ENCODE measurements at places on chromosomes 1 and 21. TPM values are rescaled to one million over a fixed set of nuclear protein-coding genes. Genes with fewer than 3 reads are reported as not detected.

DNA sequence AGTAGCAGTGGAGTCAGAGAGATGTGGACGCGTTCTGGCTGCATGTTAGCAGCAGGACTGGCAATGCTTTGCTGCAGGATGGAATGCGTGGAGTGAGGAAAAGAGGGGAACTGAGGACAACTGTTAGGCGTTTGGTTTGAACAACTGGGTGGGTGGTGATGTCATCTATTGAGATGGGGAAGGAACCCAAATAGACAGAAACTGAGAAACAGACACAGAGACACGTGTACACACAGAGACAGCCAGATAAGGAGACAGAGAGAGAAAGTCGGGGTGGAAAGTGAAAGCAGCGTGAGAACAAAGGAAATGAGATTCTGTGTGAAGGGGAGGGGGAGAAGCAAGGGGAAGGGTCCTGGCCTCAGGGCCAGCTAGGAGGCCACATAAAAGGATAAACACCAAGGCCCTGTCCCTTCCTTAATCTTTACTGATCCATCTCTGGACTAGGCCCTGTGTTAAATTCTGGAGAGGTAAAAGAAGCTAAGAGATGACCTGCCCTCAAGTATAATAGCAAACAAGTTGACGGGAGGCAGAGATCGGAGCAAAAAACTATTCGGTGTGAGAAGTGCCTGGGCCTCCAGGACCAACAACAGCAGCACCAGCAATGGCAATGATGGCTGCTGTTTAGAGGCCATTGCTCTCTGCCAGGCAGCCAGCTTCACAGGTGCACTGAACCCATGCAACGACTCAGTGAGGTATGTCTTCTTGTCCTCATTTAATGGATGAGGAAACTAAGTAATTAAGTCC is 31.6 kb downstream of the VWA5B1 start:
- no peak overlapping the region for H3K4me3 ChIP-seq
- no peak overlapping the region for H3K27ac ChIP-seq
- DNase-seq = no peak
- H3K27me3 ChIP-seq = peaks cover 85% of the 10 kb centered on the region
- H3K36me3 ChIP-seq = no peaks in the 10 kb centered on the region

GRCh38 chr1:212955098-212955497 is 4.8 kb downstream of the VASH2 start:
- DNase-seq = no peak
- peaks cover 17% of the 10 kb centered on the region for H3K4me1 ChIP-seq
- H3K27ac ChIP-seq = no peak overlapping the region
- H3K4me3 ChIP-seq = no peak overlapping the region
- no peaks in the 10 kb centered on the region for H3K36me3 ChIP-seq

DNA sequence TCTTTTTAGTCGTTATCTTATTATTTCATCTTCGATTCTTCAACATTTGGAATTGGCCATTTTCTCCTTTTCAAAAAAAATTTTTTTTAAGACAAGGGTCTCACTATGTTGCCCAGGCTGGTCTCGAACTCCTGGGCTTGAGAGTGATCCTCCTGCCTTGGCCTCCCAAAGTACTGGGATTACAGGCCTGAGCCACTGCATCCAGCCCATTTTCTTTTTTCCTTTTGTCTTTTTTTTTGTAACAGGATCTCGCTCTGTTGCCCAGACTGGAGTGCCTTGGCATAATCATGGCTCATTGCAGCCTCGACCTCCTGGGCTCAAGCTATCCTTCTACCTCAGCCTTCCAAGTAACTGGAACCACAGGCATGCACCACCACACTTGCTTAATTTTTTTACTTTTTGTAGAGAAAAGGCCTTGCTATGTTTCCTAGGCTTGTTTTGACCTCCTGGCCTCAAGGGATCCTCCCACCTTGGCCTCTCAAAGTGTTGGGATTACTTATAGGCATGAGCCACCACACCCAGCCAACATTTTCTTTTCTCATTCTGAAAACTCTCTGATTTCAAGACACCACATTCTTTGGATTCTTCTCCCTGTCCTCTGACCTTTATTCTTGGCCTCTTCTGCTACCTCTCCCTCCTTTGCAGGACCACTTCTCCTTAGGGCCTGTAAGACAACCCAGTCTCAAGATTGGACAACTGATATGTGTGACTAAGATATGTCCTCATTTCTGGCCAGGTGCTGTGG is 6.0 kb upstream of the MAP1LC3C start:
- H3K4me3 ChIP-seq = no peak overlapping the region
- no peaks in the 10 kb centered on the region for H3K36me3 ChIP-seq
- no peaks in the 10 kb centered on the region for H3K4me1 ChIP-seq
- no peak for DNase-seq
- no peaks in the 10 kb centered on the region for H3K27me3 ChIP-seq
- no peak overlapping the region for H3K27ac ChIP-seq

- no peaks in the 10 kb centered on the region for H3K4me1 ChIP-seq
- DNase-seq = no peak
- H3K4me3 ChIP-seq = no peak overlapping the region
- H3K27me3 ChIP-seq = no peaks in the 10 kb centered on the region
- H3K27ac ChIP-seq = no peak overlapping the region
- H3K36me3 ChIP-seq = no peaks in the 10 kb centered on the region
Observed at GRCh38 chr1:26138974-26139558, 19.8 kb upstream of the FAM110D start.

Gene C1orf185
- polyA plus RNA-seq = not detected

DNA sequence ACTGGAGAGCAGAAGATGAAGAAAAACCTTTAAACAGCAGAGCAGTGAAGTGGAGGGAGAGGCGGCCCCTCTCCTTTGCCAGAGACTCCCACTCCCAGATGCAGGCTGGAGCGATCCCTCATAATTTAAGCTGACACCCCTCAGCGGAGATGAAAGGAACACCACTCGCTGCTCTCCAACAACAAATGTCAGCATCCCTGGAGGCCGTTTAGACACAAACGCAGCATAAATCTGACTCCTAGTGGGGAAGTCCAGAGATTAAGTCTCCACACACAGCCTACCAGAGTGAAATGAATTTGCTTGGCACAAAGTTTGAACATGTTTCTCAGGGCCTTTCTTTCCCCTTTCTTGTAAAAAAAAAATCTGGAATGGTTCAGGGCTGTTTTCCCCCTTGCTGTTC is 137.8 kb downstream of the LMX1A start:
- no peaks in the 10 kb centered on the region for H3K4me1 ChIP-seq
- no peaks in the 10 kb centered on the region for H3K27me3 ChIP-seq
- DNase-seq = no peak
- no peak overlapping the region for H3K27ac ChIP-seq
- H3K4me3 ChIP-seq = no peak overlapping the region
- H3K36me3 ChIP-seq = no peaks in the 10 kb centered on the region

- no peaks in the 10 kb centered on the region for H3K27me3 ChIP-seq
- no peak overlapping the region for H3K27ac ChIP-seq
- no peaks in the 10 kb centered on the region for H3K36me3 ChIP-seq
- peaks cover 3% of the 10 kb centered on the region for H3K4me1 ChIP-seq
- DNase-seq = no peak
Observed at GRCh38 chr21:35197992-35198431, 148.9 kb upstream of the RUNX1 start.

Gene ASH1L
- 3.0 TPM for polyA plus RNA-seq

GRCh38 chr1:40281853-40282252 is 23.8 kb downstream of the ZMPSTE24 start:
- H3K4me1 ChIP-seq = no peaks in the 10 kb centered on the region
- no peaks in the 10 kb centered on the region for H3K27me3 ChIP-seq
- peaks cover 83% of the 10 kb centered on the region for H3K36me3 ChIP-seq
- no peak overlapping the region for H3K27ac ChIP-seq
- H3K4me3 ChIP-seq = no peak overlapping the region
- no peak for DNase-seq

GRCh38 chr1:216054600-216054999 is 368.6 kb downstream of the USH2A start:
- no peak overlapping the region for H3K27ac ChIP-seq
- no peaks in the 10 kb centered on the region for H3K27me3 ChIP-seq
- no peak overlapping the region for H3K4me3 ChIP-seq

- no peaks in the 10 kb centered on the region for H3K27me3 ChIP-seq
- H3K4me3 ChIP-seq = no peak overlapping the region
- H3K4me1 ChIP-seq = peaks cover 13% of the 10 kb centered on the region
- DNase-seq = peak; percentile 36
- no peaks in the 10 kb centered on the region for H3K36me3 ChIP-seq
- no peak overlapping the region for H3K27ac ChIP-seq
Observed at GRCh38 chr1:167532964-167533824, 14.9 kb upstream of the CD247 start.

DNA sequence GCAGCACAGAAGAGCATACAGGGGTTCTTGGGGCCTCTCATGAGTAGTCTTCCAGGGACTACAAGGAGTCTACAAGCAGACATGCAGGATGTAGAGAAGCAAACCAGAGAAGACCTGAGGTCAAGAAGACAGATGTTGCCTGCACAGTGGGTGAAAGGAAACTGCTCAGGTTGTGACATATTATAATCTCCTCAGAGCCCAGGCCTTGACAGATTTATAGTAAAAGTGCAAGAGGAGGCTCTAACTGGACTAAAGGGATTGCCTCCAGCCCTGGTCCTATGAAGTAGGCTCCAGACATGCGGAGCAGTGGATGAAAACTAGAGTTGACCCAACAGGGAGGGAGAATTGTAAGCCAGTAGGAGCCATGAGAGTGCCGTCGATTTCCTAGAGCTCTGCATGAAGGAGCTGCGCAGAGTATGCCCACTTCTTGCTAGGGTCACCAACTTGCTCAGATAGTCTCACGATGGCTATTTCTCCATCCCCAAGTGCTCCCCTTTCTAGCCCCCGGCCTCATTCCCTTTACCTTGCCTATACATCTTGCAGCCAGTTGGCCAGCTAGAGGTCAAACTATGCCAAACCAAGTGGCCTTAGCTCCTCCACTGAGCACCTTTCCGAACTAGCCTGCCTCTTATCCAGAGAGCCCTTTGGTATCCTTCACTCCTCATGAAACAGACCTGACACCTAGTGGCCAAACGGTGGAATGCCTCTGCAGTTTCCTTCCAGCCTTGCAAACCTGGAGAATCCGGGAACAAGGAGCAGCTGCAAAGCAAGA is 36.2 kb upstream of the IPO9 start:
- H3K27me3 ChIP-seq = no peaks in the 10 kb centered on the region
- peaks cover 63% of the 10 kb centered on the region for H3K36me3 ChIP-seq
- peaks cover 30% of the 10 kb centered on the region for H3K4me1 ChIP-seq
- no peak overlapping the region for H3K4me3 ChIP-seq
- H3K27ac ChIP-seq = peak overlapping the region; percentile 60
- DNase-seq = peak; percentile 92

DNA sequence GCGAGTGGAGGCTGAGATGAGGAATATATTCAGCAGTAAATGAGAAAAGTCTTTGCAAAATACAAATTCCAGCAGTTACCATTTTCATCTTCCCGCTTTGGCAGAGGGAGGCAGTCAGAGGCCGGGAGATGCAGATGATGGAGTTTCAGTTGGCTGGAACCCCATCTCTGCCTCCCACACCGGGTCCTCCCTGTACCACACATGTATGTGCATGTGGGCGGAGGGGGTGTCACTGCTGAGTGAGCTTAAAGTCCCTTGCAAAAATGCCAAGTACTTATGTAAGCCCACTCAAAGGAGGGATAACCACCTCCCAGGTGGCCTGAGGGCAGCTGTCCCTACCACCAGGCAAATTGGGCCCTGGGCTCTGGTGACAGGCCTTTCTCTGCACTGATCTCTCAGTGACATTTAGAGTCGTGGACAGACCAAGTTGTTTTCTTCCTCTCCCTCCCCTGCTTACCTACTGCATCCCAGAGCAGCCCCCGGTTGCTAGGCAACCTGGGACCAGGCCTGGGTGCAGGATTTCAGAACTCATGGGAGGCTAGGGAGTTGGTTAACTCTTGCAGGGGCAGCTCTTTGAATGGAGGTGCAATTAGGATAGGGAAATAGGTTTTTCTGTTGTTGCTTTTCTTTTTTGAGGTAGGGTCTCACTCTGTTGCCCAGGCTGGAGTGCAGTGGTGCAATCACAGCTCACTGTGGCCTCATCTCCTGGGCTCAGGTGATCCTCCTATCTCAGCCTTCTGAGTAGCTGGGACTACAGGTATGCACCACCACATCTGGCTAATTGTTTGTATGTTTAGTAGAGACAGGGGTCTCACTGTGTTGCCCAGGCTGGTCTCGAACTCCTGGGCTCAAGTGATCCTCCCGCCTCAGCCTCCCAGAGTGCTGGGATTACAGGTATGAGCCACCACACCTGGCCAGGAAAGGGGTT is 17.1 kb upstream of the UBXN10 start:
- no peaks in the 10 kb centered on the region for H3K27me3 ChIP-seq
- H3K36me3 ChIP-seq = no peaks in the 10 kb centered on the region
- DNase-seq = no peak

Gene GSTM5
- polyA plus RNA-seq = 14.9 TPM

- H3K27ac ChIP-seq = no peak overlapping the region
- no peak overlapping the region for H3K4me3 ChIP-seq
- H3K4me1 ChIP-seq = no peaks in the 10 kb centered on the region
- no peaks in the 10 kb centered on the region for H3K27me3 ChIP-seq
Observed at GRCh38 chr1:56948403-56949023, 17.3 kb downstream of the C8B start.

GRCh38 chr1:11134251-11134897 is 34.7 kb upstream of the EXOSC10 start:
- no peaks in the 10 kb centered on the region for H3K4me1 ChIP-seq
- H3K36me3 ChIP-seq = peaks cover 100% of the 10 kb centered on the region
- no peak overlapping the region for H3K27ac ChIP-seq
- H3K27me3 ChIP-seq = no peaks in the 10 kb centered on the region
- H3K4me3 ChIP-seq = no peak overlapping the region

GRCh38 chr1:164786980-164787833 is 228.2 kb downstream of the PBX1 start:
- DNase-seq = peak; percentile 93
- no peaks in the 10 kb centered on the region for H3K27me3 ChIP-seq
- peaks cover under 1% of the 10 kb centered on the region for H3K36me3 ChIP-seq
- no peak overlapping the region for H3K4me3 ChIP-seq
- H3K4me1 ChIP-seq = peaks cover 76% of the 10 kb centered on the region

- DNase-seq = no peak
- H3K27me3 ChIP-seq = no peaks in the 10 kb centered on the region
- H3K27ac ChIP-seq = no peak overlapping the region
- no peak overlapping the region for H3K4me3 ChIP-seq
Observed at GRCh38 chr1:92126088-92126487, 45.9 kb downstream of the BTBD8 start.

- no peaks in the 10 kb centered on the region for H3K4me1 ChIP-seq
- H3K27ac ChIP-seq = no peak overlapping the region
Observed at GRCh38 chr1:93501399-93501798, 53.5 kb downstream of the FNBP1L start.

DNA sequence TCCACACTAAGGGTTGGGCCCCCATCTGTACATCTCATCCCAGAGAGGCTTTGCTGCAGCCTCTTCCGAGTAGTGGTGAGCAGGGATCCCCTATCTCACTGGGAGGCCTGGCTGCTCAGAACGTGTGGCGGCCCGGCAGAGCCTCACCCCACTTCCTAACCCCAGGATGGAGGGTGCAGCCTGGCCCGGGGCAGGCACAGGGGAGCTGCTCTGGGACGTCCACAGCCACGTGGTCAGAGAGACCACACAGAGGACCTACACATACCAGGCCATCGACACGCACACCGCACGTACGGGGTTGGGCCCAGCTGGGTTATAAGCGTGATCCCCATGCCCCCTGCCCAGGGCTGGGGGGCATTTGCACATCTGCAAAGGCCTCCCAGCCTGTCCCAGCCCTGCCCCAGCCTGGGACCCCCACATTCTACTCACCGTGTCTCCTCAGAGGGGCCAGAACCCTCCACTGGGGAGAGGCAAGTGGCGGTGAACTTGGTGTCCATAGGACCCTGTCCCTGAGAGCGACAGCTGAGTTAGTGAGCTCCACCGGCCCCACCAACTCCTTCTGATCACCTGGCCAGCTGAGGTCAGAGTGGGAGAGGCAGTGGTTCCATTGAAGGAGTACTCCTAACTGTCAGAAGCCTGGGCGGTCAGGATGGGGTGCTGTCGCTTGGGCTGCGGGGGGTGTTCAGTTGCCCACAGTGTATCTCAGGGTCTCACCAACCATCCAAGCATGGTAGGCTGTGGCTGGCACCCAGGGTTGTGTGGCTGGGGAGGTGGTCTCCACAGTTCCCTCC is 41.2 kb downstream of the TRIM11 start:
- no peak for DNase-seq
- H3K27ac ChIP-seq = no peak overlapping the region
- no peak overlapping the region for H3K4me3 ChIP-seq
- no peaks in the 10 kb centered on the region for H3K4me1 ChIP-seq
